ENCODE measurements at places on chromosomes 4 and X. TPM values are rescaled to one million over a fixed set of nuclear protein-coding genes. Genes with fewer than 3 reads are reported as not detected.

TECRL gene
- not detected for polyA plus RNA-seq

CAPN6 gene
- polyA plus RNA-seq: not detected

MTMR8 gene
- polyA plus RNA-seq: not detected

KIT gene
- polyA plus RNA-seq: 28.2 TPM

OTC gene
- polyA plus RNA-seq: not detected

RXFP1 gene
- polyA plus RNA-seq: 0.56 TPM

IQCM gene
- polyA plus RNA-seq: not detected

CCDC110 gene
- polyA plus RNA-seq: 0.27 TPM

ATP6AP2 gene
- 89.5 TPM for polyA plus RNA-seq

SMIM31 gene
- not detected for polyA plus RNA-seq

VCX3A gene
- polyA plus RNA-seq: not detected

All from brain (organoid and tissue), 16 donors.